GM12891 (cell line): ENCODE measurements at places on chromosomes 12 and 14.

DNA sequence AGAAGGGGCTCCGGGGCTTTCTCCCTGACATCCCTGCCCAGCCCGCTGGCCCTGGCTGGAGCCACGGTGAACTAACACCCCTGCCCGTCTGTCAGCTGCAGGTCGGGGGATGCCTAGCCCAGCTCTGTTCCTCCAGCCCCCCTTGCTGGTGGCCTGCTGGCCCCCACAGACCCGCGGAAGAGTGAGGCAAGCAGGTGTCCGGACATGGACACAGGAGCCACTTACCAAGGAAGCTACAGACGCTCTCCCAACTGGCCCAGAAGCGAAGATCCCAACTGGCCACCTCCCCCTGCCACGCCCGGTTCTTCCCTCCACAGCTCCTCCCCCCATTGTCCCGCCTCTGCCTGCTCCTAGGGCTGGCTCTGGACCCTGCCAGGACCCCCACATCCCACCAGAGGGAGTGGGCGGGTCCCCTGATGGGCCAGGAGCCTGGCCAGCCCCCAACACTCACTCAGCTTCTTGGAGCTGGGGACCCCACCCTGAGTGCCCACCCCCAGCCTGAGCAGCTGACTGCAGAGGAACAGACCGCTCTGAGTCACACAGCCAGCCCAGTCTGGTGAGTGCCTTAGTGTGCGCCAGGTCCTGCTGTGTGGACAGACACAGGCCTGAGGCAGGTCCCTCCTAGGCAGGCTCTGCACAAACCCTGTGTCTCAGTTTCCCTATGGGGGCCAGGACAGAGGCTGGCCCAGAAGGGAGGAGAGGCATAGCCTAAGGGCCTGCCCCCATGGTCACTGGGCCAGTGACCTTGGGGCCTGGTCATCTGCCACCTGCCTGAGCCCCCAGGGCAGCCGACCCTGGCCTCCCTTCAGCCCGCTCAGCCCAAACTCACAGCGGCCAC lies 7.7 kb downstream of the AHNAK2 start:
- DNase-seq = no peak

GRCh38 chr12:100555722-100556121 lies 17.8 kb upstream of the GAS2L3 start:
- no peak for DNase-seq

- no peak for DNase-seq
Measured at GRCh38 chr14:22159957-22160356, 429.1 kb downstream of the DAD1 start.

DNA sequence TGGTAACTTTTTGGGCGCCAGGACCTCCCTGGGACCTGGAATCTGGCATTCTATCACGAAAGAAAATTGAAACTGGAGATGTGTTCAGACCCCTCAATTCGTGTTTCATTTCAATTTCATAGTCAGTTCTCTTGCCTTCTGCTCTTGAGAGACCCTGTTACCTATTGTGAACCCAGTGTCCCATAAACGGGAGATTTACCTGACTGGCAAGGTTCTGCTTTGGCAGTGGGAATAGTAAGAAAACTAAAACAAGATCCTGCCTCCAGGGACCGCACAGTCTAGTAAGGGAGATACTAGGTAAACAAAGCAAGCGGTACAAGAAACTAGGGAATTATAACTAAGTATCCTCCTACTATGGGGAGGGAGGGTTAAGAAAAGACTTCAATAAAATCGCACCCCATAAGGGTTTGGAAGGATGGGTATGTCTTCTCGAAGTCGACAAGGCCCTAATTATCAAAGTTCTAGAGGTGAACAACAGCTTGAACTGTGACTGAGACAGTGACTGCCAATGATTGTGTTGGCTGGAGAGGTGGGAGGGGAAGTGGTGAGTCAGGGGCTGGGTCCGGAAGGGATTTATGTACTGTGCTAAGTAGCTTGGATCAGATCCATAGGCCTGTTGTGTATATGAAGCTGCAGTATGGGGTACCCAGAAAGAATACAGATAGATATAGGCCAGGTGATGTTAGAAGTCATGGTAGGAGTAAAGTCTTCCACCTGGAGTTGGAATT lies 754 bp downstream of the ACSS3 start:
- no peak for DNase-seq

- DNase-seq = no peak
Measured at GRCh38 chr12:45363903-45364302, 148.0 kb downstream of the ANO6 start.

DNA sequence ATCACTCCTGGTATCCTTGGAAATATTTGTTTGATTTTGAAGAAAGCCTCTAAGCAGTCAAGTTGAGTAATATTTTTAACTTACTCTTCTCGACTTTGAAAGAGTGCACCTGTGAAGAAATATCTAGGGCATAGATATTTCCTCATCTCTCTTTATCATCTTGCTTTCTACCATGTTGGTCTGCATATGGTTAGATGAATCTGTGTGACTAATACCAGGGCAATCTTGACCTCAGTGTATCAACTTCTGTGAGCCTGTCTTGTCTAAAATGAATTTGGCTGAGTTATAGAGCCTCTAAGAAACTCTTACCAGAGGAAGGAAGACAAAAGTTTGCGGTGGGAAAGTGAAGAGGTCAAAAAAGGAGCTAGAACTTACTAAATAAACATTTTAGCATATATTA lies 68.4 kb downstream of the SYT1 start:
- DNase-seq = no peak

DNA sequence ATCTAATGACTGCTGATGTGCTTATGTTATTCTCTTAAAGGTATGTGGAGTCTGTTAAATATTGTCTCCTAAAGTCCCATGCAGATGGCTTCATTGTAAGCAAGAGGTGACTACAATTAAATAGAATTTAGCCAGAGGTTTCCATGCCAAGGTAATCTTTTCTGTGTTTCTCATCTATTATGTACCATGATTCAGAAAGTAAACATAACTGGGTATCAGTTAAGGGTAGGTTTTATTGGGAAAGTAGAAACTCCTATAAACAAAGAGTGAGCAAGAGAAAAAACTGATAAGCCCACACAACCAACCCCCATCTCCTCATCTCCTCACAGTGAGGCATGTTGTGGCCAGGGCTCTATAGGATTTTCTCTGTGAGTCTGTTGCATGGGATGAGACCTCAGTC lies 611.7 kb downstream of the SNAPC1 start:
- no peak for DNase-seq

DNA sequence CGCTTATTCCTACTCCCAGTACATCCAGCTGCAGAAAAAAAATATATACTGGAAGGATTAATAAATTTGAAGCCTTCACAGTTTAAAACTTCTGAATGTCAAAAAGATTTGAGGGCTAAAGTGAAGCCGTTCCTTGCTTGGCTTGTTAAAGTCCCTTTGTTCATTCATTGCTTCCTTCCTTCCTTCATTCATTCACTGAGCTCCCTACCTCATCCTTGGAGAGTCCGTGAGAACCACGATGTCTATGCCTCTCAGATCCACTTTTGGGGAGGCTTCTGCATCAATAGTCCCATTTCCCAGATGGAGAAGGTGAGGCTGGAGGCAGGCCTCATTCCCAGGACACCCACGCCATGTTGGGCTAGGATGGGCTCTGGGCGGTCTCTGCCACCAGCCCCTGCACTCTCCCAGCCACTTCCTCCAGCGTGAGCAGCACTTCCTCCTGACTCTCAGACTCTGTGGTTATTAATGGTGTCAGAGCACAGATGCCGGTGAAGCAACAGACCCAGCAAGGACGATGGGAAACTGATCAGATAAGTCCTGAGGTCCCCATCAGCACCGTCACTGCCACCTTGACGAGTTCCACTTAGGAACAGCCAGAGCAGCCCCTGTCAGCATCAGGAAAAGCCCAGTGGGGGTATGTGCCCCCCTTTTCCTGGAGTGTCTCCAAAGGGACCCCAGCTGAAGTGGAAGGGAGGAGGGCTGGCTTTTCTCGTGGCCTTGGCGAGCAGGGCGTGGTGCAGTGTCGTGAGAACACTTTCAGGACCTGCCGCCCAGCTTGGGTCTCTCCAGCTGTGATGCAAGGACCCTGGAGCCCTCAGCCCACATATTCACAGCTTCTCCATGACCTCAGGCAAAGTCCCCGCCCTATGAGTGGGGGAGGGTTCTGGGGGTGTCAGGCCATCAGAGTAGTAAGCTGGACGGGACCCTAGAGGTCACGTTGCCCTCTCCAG lies 21.2 kb downstream of the ASB2 start:
- peak; percentile 67 for DNase-seq

DNA sequence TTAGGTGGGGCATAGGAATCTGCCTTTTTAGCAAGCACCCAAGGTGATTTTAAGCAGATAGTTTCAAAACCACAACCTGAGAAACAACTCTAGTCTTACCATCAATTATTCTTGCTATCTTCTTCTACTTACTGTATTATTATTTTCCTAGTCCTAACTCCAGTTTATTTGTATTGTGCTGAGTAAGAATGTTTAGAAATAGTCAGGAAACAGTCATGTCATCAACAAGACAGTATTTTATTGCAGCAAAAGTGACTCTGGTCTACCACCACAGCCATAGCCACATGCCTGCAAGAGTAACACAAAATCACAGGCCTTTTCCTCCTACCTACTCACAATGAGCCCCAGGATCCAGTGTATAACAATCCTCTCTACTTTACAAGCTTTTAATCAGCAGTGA lies 46.3 kb upstream of the FLRT2 start:
- no peak for DNase-seq

GRCh38 chr12:110563702-110564470 lies 19.2 kb downstream of the PPTC7 start:
- DNase-seq = no peak

DNA sequence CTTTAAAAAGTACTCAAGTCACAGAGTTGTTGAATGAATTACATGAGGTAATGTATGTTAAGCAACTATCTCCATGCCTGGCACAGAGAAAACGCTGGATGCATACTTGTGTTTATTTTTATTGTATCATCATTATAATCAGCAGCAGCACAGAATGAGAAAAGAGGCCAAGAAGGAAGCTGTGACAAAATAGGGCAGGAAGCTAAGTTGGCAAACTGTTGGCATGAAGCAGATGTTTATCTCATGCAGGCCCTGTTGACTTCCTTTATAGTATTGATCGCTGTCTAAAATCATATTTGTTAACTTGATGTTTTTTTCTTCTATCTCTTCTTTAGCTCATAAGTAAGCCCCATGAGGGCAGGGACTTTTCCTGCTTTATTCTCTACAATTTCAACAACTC lies 466.6 kb downstream of the TRHDE start:
- DNase-seq = no peak

DNA sequence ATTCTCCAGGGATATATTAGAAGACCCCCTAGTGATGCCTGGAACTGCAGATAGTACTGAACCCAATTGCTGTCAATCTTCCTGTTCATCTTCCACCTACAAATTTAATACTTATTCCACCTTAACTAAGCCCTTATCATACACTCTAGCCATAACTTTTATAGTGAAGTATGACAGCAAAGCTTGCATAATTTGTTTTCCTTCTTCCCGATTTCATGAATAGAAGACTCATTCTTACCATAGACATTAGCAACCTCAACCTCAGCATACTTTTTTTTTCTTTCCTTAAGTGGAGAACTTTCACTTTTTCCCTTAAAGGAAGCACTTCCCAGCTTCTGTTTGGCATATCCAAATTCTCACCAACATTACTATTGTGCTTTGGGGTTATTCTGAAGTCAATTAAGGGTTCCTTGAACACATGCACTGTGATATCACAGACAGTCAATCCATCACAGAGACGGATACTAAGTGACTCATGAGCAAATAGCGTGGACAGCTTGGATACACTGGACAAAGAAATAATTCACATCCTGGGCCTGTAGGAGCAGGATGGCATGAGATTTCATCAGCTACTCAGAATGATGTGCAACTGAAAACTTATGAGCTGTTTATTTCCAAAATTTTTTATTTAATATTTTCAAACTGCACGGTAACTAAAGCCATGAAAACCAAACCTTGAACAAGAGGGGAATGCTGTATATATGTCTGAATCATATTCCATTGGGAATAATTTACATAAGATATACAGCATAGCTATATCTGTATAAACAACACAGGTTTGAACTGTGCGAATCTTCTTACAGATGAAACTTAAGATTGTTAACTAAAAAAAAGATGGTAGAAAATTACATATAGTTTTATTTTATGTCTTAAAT lies 63.9 kb downstream of the SYT1 start:
- DNase-seq = no peak

- no peak for DNase-seq
Measured at GRCh38 chr12:28611115-28611435, 420.8 kb downstream of the CCDC91 start.

DNA sequence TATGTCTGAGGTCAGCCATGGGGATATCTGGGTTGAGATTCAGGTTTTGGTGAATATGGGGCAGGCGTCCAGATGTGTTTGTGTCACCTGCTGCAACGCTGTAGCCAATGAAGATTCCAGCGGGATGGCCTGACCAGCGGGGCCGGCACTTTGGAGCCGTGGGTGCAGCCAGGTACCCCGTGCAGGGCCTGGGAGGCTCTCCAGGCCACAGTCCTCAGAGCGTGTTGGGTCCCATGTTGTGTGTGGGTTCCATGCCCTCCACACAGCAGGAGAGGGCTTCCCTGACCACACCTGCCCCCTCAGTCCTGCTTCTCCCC lies 2.8 kb upstream of the TEX22 start:
- DNase-seq = no peak

DNA sequence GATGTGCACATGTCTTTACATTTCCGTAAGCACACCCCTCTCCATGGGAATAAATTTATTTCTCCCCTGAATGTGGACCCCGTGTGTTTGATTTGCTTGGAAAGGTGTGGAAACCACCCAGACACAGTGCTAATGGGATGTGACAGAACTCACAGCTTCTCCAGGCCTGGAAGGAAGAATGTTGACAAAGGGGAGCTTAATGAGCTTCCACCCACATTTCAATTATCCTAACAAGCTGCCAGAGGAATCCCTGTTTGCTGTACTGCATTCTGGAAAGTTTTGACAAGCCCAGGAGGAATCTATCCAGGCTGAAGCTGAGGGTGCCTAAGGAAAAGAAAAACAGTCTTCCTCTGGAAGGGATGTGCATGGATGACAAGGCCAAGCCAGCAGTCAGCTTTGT lies 51.2 kb upstream of the CCDC60 start:
- DNase-seq = no peak

DNA sequence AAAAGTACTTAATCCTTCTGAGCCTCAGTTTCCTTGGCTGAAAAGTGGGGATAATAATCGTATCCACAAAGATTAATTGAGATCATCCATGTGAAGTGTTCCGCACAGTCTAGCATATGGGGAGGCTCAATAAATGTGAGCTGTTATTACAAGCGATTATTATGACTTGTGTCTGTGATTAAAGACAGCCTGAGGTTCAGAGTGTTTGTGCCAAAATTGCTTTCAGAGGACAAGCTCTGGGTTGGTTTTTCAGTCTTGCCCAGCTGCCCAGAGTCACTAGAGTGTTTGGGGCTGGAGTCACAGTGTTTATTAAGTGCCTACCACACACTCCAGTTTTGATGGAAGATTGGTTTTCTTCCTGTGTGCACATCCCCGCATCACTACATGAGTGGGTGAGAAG lies 53.5 kb downstream of the NTF3 start:
- no peak for DNase-seq

GRCh38 chr12:131639270-131639940 lies 71.5 kb upstream of the SFSWAP start:
- no peak for DNase-seq

GRCh38 chr12:83666690-83667089 lies 980.0 kb downstream of the TMTC2 start:
- no peak for DNase-seq

DNA sequence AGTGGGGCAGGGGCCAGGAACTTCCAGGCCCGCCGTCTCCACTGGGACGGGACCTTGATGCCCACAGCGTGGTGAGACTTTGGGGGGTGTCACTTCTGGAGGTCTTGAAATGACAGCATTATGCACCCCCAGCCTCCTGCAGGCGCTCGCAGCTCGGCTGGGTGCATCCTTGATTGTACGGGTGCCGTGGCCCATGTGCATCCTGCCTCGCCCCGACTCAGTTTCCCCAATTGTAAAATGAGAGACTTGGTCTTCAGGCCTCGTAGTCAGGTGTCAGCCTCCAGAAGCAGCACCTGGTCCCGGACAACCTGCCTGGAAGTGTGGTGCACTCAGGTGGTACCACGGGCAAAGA lies 8.9 kb upstream of the PUS1 start:
- no peak for DNase-seq
